ENCODE measurements at places on chromosomes 1 and 21. TPM values are rescaled to one million over a fixed set of nuclear protein-coding genes. Genes with fewer than 3 reads are reported as not detected.

Gene SLC16A4
- total RNA-seq, result 1.0 TPM

Gene FAM163A
- total RNA-seq, result not detected

Gene MIA3
- total RNA-seq, result 44.1 TPM

Gene MEAF6
- 48.6 TPM for total RNA-seq

Gene GBP5
- not detected for total RNA-seq

Gene OLFML2B
- total RNA-seq, result 0.31 TPM

Gene ADCY10
- total RNA-seq, result 0.14 TPM

Gene DDX59
- total RNA-seq, result 14.0 TPM

Gene PSMG1
- 105 TPM for total RNA-seq
